HCEC 1CT (cell line): ENCODE measurements at places on chromosomes 13 and 19.
A peak's percentile ranks its signal among the peaks of the same experiment; 100 is the strongest.

- DNase-seq = no peak
Measured at GRCh38 chr19:7250951-7251350, 43.3 kb downstream of the INSR start.

DNA sequence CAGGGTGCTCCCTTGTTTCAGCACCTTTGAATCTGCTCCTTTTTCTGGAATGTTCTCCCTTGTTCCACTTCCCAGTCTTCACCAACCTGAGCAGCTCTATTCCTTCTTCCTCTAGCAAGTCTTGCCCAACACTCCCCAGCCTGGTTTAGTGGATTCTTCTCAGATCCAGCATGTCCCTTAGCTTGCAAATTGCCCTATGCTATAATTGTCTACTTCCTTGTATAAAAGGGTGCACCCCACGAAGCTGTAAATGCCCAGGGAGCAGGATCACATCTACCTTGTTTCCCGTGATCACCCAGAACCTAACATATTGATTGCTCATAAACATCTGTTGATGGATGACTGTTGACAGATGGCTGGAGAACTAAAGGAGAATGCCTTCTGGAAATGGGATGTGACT, 93.2 kb upstream of the C1QTNF9B start:
- DNase-seq = no peak

DNA sequence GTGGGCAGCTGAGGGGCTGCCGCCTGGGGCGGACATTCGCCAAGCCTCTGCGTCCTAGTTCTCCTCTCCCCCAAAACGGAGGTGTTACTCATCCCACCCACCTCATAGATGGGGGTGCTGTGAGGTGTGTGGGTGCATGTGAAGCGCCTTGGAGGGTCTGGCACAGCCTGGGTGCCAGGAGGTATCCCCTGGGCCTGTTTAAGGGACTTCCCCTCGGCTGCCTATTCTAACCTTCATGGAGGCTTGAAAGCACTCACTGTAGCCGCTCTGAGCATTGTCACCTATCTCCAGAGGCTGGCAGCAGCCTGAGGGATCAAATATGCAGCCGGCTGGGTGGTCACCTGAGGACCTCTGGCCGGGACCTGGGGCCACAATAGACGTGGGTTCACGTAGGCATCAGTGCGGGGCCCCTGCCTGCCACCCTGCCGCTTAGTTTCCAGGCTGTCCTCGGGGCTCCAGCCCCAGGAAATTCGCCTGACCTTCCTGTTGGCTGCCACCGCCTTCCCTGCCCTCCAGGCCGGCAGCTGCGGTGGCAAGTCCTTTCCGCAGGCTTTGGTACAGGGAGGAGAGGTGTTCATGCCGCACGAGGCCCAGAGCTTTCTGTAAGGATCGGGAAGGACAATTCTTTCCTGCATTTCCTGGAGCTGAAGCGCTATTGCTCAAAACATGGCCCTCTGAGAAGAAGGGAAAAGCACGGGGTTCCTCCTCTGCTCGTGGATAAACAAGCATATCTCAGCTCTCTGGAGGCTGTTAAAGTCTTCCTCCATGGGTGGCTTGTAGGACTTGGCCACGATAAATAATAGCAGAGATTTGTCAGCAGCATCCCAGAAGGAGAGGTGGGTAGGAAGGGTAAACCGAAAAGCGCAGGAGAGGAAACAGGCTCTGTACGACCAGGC, 4.6 kb downstream of the COL4A2 start:
- DNase-seq = no peak

- DNase-seq = no peak
Measured at GRCh38 chr19:31304831-31305312, 44.4 kb downstream of the TSHZ3 start.

- no peak for DNase-seq
Measured at GRCh38 chr19:58570770-58571574, 2.2 kb downstream of the MZF1 start.

DNA sequence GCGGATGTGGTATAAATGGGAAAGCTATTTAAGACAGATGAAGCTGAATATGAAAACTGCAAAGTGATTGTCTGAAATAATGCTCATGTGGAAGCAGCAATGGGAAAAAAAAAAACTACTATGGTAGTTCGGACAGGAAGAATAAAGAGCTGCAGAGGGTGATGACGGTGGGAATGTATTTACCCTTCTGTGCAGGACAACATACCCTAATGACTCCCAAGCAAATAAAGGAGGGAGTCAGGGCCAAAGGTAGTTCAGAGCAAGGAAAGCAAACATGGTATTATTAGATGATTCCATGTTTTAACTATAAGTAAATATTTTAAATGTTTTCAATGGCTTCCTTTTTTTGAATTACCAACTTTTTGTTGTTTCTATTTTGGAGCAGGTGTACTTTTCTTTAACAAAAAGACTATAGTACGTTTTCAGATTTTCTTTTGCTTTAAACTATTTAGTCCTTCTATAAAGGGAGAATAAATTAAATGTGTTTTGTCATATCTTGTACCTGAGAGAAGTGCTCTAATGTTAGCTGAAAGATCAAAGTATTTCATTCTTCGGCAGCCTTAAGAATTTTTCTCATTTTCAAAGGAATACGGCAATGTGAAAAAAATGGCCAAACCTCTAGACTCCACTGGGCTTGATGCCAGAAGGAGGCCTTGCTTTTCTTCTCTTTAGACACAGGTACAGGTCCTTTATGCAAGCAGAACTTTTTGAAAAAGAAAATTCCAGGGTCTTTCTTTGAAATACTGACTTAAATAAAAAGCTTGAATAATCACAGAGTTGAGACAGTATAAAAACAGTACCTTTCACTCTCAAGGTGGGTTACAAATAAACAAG, 67.8 kb upstream of the ZDHHC20 start:
- no peak for DNase-seq

DNA sequence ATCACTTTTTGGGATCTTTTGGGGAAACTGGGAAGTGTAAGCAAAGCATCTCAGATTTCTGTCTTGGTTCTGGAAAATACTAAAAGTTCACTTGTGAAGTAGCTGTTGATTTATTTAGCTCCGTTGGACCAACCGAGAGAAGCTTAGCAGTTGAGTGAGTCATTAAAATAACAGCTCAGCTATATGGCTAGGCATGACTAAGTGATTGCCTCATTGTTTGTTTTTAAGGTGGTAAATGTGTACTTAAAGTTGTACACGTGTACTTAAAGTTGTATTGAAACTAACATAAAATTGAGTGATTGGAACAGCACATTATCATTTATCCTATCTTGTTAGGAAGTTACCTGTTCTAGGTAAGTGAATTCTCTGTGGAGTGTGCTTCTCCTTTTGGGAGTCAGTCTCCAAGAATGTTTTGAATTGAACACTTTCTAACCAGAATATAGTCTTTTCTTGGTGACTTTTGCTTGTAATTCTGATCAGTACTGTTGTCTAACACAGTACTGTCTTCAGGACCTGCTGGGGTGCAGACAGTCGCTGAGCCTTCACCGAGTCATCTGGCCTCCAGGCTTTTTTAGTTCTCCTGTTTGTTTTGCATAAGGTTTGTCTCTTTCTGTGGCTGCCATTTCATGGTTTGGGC, 2.9 kb upstream of the DCUN1D2 start:
- DNase-seq = peak; percentile 94

GRCh38 chr19:11570039-11570462, 7.4 kb downstream of the ACP5 start:
- DNase-seq = no peak

DNA sequence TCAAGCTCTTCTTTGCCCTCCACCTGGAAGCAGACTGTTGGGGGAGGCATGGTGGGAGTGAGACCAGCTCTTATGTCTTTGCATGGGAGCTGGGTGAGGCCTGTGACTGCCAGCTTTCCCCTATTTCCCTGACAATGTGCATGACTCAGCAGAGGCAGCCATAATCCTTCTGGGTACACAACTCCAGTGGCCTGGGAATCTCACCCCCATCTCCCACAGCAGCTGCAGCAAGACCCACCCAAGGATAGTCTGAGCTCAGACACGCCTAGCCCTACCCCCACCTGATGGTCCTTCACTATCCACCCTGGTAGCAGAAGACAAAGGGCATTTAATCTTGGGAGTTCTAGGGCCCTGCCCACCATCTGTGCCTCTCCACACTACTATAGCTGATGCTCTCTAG, 41.4 kb upstream of the FGF14 start:
- DNase-seq = no peak

GRCh38 chr13:79659121-79659521, 178.2 kb downstream of the NDFIP2 start:
- DNase-seq = peak; percentile 57

DNA sequence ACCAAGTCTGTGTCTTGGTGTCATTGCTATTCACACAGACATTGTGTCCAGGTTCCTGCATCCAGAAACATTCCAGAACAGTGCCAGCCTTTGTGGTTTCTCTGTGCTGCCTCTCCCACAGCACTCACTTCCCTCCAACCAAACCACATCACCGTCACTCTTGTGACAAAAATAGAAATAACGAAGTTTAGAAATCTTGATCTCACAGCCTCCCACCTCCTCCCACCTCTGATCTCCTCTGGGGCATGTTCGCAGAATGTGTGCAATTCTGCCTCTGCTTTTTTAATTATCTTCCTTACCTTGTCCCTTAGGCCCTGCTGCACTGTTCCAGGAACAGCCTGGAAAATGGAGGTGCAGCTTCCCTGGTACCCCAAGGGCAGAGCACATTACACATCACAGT, 8.7 kb upstream of the SERPINE3 start:
- DNase-seq = no peak

DNA sequence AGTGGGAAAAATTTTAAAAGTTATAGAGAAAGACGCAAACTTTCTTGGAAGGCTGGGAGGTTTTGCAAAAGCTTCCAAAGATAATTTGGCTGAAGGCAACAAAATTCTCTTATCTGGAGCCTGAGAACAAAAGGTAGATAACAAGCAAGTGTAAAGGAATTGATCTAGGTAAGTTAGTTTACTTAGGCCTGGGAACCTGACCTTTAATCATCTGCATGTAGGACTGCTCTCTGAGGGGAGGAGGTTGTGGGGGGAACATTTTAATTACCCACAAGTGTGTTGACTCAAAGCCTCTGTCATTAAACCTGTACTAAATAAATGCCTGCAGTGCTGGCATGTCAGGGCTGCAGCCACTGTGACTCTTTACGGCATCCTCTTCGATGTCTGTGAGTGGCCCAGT, 532.3 kb upstream of the SLITRK5 start:
- DNase-seq = no peak

DNA sequence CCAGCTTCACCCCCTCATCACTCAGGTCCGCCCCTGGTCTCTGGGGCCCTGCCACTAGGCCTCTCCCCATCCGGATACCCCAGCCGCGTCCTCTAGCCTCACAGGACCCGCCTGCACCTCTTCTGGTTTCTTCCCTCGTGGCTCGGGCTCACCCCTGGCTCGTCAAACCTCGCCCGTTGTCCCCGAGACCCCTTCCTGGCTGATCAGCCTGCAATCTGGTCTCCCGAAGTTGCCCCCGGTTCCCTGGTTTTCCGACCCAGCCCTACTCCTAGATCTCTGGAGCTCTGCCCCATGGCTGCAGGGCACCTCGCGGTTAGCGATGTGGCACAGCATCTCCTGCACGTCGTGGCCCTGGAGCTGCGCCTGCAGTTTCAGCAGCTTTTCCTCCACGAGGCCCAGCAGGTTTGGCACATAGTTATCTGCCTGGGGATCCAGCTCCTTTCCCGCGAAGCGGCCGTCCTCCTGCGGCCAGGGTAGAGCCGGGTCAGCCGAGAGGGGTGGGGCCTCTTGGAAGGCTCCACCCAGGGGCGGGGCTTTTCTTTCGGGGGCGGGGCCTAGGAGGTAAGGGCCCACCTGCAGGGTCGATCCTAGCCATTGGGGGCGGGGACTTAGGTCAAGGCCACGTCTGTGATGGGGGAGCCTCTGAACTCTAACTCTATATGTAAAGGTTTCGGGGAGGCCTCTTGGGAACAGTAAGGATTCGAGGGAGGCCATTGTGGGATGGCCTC, 2.4 kb upstream of the RGL3 start:
- DNase-seq = no peak

DNA sequence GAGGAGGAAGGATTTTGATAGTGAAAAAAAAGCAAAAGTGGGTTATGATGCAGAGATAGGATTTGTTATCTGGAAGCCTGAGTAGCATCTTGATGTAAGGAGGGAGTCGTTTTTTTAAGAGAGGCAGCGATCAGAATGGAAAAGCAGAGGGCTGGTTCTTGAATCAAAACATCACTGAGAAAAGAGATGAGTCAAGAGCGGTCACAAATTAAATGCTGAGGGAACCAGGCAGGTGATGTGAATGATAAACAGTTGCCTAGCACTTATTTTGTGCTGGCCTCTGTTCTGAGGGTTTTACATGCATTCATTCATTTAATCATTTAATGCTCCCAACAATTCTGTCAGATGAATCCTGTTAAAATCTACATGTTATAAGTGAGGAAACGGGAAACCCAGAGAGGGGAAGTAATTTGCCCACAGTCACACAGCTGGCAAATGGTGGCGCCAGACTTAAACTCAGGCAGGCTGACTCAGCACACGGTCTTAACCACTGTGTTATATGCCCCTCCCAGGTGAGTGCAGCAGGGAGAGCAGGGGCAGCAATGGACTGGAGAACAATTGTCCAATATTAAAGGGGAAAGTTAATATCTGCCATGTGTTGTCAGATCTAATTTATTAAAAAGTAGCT, 21.4 kb downstream of the SIGLECL1 start:
- no peak for DNase-seq

DNA sequence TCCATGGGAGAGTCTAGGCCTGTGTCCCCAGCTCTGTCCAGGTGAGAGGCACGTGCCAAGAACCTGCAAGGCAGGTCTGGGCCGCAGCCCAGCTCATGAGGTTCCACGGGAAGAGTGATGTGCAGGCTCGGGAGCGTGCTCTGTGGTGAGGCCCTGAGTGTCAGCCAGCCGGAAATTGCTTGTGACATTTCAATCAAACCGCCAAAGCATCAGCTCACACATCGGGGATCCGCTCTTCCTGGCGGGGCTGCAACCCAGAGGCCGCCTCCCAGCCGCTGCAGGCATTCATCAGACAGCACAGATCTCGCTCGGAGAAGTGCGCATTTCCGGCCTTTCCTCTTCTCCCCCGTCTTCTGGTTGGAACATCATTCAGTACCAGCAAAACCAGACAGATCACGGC, 109.3 kb downstream of the KDM4B start:
- no peak for DNase-seq

- peak; percentile 27 for DNase-seq
Measured at GRCh38 chr19:18388100-18388959, 2.4 kb downstream of the GDF15 start.

DNA sequence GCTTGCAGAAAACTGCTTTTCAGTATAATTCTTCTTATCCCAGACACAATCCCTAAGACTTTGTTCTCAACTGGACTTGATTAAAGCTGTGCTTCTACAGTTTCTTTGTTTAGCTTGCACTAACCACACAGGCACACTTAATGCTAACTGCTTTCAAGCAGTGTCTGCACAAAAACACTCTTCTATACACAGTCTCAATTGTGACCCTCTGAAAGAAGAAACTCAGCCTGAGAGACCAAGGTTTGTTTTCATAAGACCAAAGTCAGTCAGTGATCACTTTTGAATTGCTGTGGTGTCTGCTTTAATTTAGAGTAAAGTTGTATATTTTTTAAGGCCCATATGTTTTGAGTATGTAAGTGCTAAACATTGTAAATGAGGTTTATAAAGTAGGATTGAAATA, 431.2 kb downstream of the KCTD12 start:
- DNase-seq = no peak

GRCh38 chr13:99666146-99666805, 165.0 kb downstream of the TM9SF2 start:
- no peak for DNase-seq

GRCh38 chr13:98207416-98207815, 30.3 kb upstream of the RNF113B start:
- DNase-seq = no peak
